ENCODE measurements at places on chromosomes 16 and 17. TPM values are rescaled to one million over a fixed set of nuclear protein-coding genes. Genes with fewer than 3 reads are reported as not detected.

Gene TPSG1
- not detected for total RNA-seq

Gene LRRC46
- 0.10 TPM for total RNA-seq

Gene XAF1
- total RNA-seq: 51.2 TPM

Gene PLCG2
- total RNA-seq: 11.8 TPM

Gene FOXC2
- total RNA-seq: 4.8 TPM

Gene FAM171A2
- total RNA-seq: 3.2 TPM

Gene ACBD4
- total RNA-seq: 6.5 TPM

Gene TAC4
- not detected for total RNA-seq

Gene CSH2
- total RNA-seq: not detected

Gene EMC6
- 16.7 TPM for total RNA-seq
